ENCODE measurements at places on chromosomes 7 and 10.

GRCh38 chr7:143410521-143411004 lies 1.9 kb upstream of the EPHA1 start:
- DNase-seq, result no peak

GRCh38 chr7:101580596-101580995 lies 48.5 kb downstream of the MYL10 start:
- no peak for DNase-seq

DNA sequence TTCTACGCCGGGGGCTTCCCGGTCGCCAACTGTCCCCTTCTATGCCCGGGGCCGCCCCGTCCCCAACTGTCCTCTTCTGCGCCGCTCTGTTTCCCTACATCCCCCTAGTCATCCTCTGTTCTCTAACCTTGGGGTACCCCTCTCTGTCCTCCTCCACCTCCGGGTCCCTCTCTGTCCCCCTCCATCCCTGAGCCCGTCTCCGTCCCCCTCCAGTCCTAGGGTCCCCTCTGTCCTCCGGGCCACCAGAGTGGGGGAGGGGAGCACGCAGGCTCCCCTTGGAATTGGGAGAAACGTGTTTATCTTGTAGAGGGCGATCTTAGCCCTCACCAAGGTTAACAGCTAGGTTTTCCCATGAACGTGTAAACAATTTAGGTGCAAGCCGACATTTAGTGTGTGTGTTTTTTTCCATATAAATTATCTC lies 852 bp upstream of the KLF6 start:
- DNase-seq, result peak; percentile 49

- DNase-seq, result no peak
These were observed 33.1 kb downstream of the SMC3 start for GRCh38 chr10:110600487-110601101.

DNA sequence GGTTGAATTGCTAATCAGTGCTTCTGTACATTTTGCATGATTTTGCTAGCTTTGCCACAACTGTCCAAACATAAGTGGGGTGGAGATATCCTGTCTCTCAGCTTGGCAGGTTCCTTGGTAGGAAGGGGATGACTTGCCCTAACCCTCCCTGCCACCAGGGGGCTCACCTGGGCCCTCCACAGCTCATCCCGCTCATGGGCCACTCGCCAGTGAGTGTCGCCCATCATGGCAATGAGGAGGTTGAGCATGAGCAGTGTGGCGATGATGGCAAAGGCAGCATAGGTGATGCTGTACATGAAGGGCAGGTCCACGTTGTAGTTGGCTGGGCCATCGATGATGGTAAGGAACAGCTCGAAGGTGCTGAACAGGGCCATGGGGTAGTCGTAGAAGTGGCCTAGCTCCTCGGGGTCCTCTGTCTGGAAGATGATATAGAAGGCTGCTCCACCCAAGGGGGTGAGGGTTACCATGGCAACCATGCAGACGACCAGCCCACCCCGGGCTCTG lies 12.2 kb downstream of the TRPV6 start:
- DNase-seq, result no peak

GRCh38 chr10:100653957-100654781 lies 91.2 kb upstream of the PAX2 start:
- peak; percentile 27 for DNase-seq

GRCh38 chr10:113000876-113001598 lies 51.0 kb downstream of the TCF7L2 start:
- no peak for DNase-seq

- no peak for DNase-seq
These were observed 61.0 kb downstream of the PLPP4 start for GRCh38 chr10:120517881-120518484.

DNA sequence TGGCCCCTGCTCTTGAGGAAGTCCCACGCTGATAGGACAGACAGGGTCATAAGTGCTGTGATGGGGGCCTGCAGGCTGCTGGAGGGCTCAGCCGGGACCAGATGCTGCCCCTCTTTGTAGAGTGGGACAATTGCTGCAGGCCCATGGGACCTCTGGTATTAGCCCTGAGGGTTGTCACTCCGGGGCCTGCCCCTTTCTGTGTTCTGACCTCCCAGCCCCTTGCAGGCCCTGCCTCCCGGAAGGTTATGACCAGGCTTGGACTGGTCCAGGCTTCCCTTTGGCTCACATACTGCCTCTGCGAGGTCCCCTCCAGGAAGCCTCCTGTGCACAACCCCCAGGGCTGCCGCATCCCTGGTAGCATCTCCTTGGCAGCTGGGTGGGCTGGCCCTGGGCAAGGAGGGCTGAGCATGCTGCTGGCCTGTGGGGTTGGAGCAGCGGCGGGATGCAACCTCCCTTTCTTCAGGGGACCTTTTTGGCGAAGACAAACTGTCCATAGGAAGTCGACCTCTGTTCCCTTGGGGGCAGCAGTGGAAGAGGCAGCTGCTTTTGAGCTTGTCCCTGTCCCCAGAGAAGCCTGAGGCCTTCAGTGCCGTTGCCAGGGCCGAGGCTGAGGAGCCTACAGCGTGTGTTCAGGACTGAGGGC lies 8.8 kb downstream of the LIMK1 start:
- no peak for DNase-seq
